Hematopoietic multipotent progenitor cell treated with erythropoietin and hydrocortisone succinate and interleukin-3 and kit ligand, for 4 days (in vitro differentiated cells): ENCODE measurements at places on chromosomes 3 and 15.
A peak's percentile ranks its signal among the peaks of the same experiment; 100 is the strongest.

DNA sequence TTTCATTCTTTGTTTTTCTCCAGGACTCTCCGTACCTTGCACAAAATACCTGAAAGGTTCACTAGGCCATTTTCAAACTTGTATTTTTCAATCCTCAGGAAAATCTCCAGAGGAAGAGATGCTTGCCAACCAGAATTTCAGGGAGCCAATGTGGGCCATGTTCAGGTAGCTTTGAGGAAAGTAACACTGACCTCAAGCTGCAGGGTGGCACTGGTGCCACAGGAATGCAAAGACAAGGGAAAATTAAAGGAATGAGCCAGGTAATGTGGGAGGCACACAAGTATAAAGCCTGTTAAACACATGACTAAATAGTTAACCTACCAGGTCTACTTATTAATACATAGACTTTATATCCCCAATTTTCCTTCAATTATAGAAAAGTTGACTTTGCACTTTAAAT lies 51.9 kb upstream of the GAP43 start:
- no peak for DNase-seq

DNA sequence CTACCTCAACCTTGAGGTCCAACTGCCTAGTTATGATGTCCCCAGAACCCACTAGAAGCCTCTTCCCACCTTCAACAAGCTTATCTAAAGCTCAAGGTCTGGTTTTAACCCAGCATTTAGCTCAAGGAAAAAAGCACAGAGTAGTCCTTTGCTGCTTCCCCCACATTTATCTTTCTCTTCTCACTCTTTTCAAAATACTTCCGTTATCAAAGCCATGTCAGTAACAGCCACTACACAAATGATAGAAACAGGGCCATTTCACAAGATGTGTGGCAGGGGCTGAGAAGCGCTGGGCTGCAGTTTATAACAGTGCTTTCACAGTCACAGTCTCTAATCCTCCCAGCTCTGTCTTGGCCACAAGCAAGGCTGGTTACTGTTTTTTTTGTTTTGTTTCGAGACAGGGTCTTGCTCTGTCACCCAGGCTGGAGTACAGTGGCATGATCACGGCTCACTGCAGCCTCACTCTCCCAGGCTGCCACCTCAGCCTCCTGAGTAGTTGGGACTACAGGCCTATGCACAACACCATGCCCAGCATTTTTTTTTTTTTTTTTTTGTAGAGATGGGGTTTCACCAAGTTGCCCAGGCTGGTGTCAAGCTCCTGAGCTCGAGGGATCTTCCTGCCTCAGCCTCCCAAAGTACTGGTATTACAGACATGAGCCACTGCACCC lies 218.8 kb downstream of the OSBPL10 start:
- peak; percentile 79 for DNase-seq

GRCh38 chr3:82390868-82391267 lies 629.4 kb upstream of the GBE1 start:
- no peak for DNase-seq

- peak; percentile 86 for DNase-seq
Observed at GRCh38 chr15:98904544-98904943, 103.0 kb downstream of the PGPEP1L start.

DNA sequence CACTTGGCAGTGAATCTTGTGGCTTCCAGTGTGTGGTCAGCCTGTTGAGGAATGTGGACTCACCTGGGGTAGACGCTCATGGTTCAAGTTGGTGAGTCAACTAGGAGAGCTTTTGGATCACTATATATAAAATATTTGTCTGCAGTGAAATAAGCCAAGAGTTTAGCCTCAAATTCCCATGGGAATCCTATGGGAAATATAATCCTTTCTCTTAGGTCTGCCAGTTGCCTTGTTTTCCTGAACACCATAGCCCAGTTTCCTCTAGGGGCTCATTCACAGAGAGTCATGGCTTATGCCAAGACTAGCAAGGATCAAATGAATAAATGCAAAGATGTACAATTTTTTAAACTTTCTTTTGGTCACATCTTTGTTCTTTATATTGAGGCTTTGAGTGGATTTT lies 100.1 kb upstream of the NPHP3 start:
- no peak for DNase-seq

GRCh38 chr3:122382888-122383666 lies at the start of gene MIX23:
TSS of gene MIX23 (minus strand) at chr3:122383231. CDS start at chr3:122383224, 7 bp downstream.
- DNase-seq = peak; percentile 94

- no peak for DNase-seq
Observed at GRCh38 chr3:13951184-13951583, 71.3 kb upstream of the WNT7A start.

GRCh38 chr3:100245927-100246326 lies 14.9 kb upstream of the TBC1D23 start:
- no peak for DNase-seq

- DNase-seq = no peak
Observed at GRCh38 chr3:152056987-152057386, 183.5 kb downstream of the SUCNR1 start.

GRCh38 chr3:24641628-24642027 lies 147.0 kb upstream of the THRB start:
- DNase-seq = no peak

DNA sequence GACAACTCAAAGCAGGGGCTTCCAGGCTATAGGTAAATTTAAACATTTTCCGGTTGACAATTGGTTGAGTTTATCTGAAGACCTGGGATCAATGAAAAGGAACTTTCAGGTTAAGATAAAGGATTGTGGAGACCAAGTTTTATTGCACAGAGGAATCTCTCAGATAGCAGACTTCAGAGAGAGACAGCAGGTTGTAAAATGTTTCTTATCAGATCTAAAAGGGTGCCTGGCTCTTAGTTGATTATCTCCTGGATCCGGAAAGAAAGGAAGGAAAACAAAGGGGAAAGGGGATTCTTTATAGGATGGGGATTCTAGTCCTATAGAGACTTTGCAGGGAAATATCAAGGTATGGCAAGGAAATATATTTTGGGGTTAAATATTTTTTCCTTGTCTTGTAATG lies 951.3 kb upstream of the SEMA6D start:
- DNase-seq = no peak

DNA sequence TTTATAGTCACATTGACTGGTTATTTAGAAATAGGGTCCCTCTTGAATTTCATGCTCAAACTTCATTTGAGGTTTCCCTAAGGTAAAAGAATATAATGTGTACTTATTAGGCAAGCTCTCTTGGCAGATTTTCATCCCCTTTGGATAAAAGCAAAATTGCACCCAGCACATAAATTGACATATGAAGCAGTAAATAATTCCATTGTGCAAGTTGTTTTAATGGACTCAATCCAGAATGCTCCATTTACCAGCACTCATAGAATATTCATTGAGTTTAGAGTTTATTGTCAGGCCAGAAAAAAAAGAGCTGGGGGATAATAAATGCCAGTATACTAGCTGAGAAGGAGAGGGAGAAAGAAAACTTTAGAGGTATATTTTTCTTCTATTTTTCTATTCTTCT lies 136.8 kb downstream of the TPRG1 start:
- no peak for DNase-seq

- DNase-seq = no peak
Observed at GRCh38 chr15:81534124-81534523, 160.1 kb upstream of the TMC3 start.

- no peak for DNase-seq
Observed at GRCh38 chr15:49152552-49153312, 2.7 kb downstream of the COPS2 start.

GRCh38 chr3:50816894-50817293 lies 142.2 kb downstream of the DOCK3 start:
- DNase-seq = no peak

GRCh38 chr15:83284559-83285283 lies at the start of gene BNC1:
TSS of gene BNC1 (minus strand) at chr15:83284664. CDS start at chr15:83284628, 36 bp downstream.
- DNase-seq = no peak

- peak; percentile 67 for DNase-seq
Observed at GRCh38 chr3:31399271-31399670, 133.5 kb upstream of the STT3B start.

DNA sequence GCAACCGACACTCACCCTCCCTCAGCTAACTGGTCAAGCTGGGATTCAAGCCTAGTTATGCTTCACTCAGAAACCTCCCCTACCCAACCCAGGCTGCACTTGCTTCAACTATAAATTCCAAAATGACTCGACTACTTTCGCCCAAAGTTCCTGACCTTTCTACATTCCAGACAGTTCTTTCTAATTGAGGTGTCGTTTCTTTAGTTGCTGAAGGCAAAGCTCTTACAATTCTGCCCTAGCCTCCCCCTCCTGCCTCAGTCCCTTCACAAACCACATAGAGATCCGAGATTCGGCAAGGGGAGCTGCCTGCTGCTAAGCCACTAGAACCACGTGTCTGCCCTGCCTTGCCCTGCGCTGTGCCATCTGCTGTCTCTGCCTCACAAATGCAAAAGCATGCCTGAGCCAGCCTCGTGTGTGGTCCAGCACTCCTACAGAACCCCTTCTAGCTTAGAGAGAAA lies 74.7 kb upstream of the SH3GL3 start:
- DNase-seq = peak; percentile 11

GRCh38 chr3:193771011-193771652 lies 178.1 kb downstream of the OPA1 start:
- no peak for DNase-seq

GRCh38 chr15:59587085-59587826 lies 24.3 kb upstream of the GCNT3 start:
- no peak for DNase-seq

DNA sequence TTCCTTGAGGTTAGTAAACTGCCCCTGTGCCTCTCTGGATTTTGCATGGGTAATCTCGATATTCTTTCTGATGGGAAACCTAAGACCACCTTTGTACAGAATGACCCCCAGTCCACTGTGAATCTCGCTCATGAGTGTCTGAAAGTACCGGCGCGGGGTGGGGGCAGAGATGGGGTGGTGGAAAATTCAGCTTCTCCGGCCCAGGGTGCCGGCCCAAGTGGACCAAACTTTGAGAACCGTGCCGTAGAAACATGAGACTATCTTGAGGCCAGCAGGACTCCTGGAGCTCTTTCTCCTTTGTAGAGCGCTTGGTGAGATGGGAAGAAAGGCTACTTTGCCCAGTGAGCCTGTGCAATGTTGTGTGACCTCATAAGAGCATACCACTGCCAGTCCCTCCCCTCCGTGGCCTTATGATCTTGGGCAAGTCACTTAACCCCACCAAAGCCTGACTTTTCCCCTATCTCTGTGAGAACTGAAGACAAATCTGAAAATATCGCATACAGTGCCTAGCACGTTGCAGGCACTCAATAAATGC lies 40.4 kb upstream of the VEPH1 start:
- no peak for DNase-seq

GRCh38 chr3:64687086-64687780 lies 567 bp downstream of the ADAMTS9 start:
- DNase-seq = no peak

GRCh38 chr15:31561156-31561555 lies 234.5 kb downstream of the KLF13 start:
- no peak for DNase-seq

GRCh38 chr15:76169018-76169417 lies 109.2 kb downstream of the TMEM266 start:
- DNase-seq = peak; percentile 56

GRCh38 chr15:45121706-45122417 lies 7.7 kb downstream of the DUOXA2 start:
- DNase-seq = no peak

DNA sequence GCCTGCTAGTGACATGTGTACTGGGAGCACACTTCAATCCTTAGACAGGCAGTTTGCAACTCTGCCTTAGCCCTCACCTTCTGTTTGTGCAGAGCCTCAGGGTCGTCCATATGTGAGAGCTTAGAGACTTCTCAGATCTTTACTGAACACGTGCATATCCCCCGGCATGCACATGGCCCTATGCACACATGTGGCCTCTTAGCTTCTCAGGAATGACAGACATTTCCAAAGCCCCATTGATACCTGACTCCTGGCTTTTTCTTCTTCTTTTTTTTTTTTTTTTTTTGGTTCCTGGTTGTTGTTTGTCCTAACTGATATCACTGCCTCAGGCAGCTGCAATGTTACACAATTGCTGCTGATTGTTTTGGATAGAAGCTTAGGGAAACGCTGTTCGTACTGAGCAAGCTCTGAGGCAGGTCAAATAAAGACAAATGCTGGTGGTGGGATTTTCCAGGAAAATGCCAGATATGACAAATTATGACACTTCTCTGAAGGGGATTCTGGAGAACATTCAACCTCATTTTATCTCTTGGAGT lies 107.2 kb upstream of the RGMA start:
- DNase-seq = no peak

DNA sequence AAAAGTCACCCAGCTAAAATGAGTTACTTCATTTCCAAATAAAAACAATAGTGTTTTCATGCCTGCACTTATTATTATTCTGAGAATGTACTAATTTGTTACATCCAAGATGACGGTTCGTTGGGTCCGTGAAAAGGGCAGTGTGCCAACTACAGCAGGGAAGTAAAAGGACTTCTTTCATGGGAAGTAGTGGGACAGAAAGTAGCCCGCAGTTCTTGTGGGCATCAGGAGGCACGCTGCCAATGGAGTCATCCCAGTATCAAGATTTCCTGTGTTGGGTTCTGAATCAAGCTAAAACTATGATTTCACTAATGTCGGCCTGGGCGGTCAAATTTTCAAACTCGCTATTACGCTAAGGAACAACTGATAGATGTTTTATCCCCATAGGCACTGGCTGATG lies 254.5 kb upstream of the SOX2 start:
- DNase-seq = no peak

- no peak for DNase-seq
Observed at GRCh38 chr3:106184540-106185457, 316.0 kb upstream of the CBLB start.

DNA sequence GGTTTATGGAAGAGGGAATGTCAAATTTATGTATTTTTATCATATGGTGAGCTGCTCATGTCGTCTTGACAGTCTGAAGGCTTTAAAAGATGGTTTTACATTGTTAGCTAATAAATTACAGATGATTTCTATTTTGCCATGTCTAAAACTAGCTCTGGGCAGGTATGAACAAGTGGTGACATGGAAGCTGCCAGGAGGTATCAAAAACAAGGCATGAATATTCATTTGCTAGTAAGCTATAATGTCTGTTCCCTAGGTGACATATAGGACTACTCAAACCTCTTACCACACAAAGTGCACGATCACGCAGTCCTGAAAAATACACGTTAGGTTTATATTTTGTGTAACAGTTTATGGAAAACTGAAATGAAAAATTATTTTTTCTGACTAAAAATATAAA lies 34.8 kb downstream of the ST3GAL6 start:
- DNase-seq = no peak

- DNase-seq = no peak
Observed at GRCh38 chr3:113070072-113070640, 79.4 kb downstream of the GTPBP8 start.

- DNase-seq = peak; percentile 10
Observed at GRCh38 chr3:155079746-155080487, at the start of gene MME. TSS of gene MME (plus strand) at chr3:155080319. CDS start at chr3:155084168, 3,849 bp downstream.

GRCh38 chr3:3066910-3067309 lies 43.3 kb downstream of the IL5RA start:
- DNase-seq = no peak
